ENCODE measurements at places on chromosomes 5 and 9. TPM values are rescaled to one million over a fixed set of nuclear protein-coding genes. Genes with fewer than 3 reads are reported as not detected.

CCDC180 gene
- 0.65 TPM for total RNA-seq

SEMA6A gene
- 3.4 TPM for total RNA-seq

CSF2 gene
- total RNA-seq = 6.2 TPM

RANBP3L gene
- total RNA-seq = 0.13 TPM

TRIM52 gene
- total RNA-seq = 4.4 TPM

RIGI gene
- 2.8 TPM for total RNA-seq

NUTM2F gene
- not detected for total RNA-seq

MORN5 gene
- total RNA-seq = not detected

MEGF10 gene
- 6.3 TPM for total RNA-seq

PIP5K1B gene
- total RNA-seq = not detected

PCDHGB1 gene
- 2.2 TPM for total RNA-seq

CFAP77 gene
- not detected for total RNA-seq

BOD1 gene
- 65.4 TPM for total RNA-seq

AJM1 gene
- total RNA-seq = 0.88 TPM

TRPM6 gene
- not detected for total RNA-seq

IPO11 gene
- 17.8 TPM for total RNA-seq

CER1 gene
- total RNA-seq = not detected

FAM163B gene
- total RNA-seq = 2.2 TPM

CDKN2B gene
- 1.2 TPM for total RNA-seq

ARHGEF37 gene
- total RNA-seq = 0.78 TPM

TRIP13 gene
- total RNA-seq = 6.1 TPM

SYK gene
- 0.16 TPM for total RNA-seq

SMIM32 gene
- not detected for total RNA-seq

GPR21 gene
- not detected for total RNA-seq

SLC1A1 gene
- total RNA-seq = 0.96 TPM

CENPK gene
- 9.6 TPM for total RNA-seq

FCN2 gene
- total RNA-seq = not detected

CARTPT gene
- total RNA-seq = not detected

GADD45G gene
- total RNA-seq = 1.8 TPM

VPS13A gene
- 9.9 TPM for total RNA-seq

SGTB gene
- 9.3 TPM for total RNA-seq

AHRR gene
- total RNA-seq = 47.7 TPM

SLC6A3 gene
- not detected for total RNA-seq

BHMT2 gene
- total RNA-seq = 1.2 TPM

PTPN3 gene
- total RNA-seq = 1.2 TPM

PCSK1 gene
- total RNA-seq = 0.13 TPM

PFN3 gene
- not detected for total RNA-seq

RORB gene
- total RNA-seq = 3.1 TPM

CCIN gene
- total RNA-seq = not detected

ALDH1A1 gene
- 0.13 TPM for total RNA-seq

RASEF gene
- 0.39 TPM for total RNA-seq

PCDHA12 gene
- total RNA-seq = under 0.01 TPM

ECM2 gene
- 2.2 TPM for total RNA-seq

PCDHGB2 gene
- 3.0 TPM for total RNA-seq

DMRT3 gene
- total RNA-seq = not detected

ADRA1B gene
- total RNA-seq = 2.2 TPM

GAS1 gene
- 8.5 TPM for total RNA-seq

IFNA13 gene
- not detected for total RNA-seq

ZNF879 gene
- 2.1 TPM for total RNA-seq

RFESD gene
- 1.3 TPM for total RNA-seq

DRD1 gene
- total RNA-seq = not detected

PCDHB11 gene
- total RNA-seq = 1.7 TPM

FREM1 gene
- total RNA-seq = 0.26 TPM

DNAJB5 gene
- 23.1 TPM for total RNA-seq

GNA14 gene
- 0.40 TPM for total RNA-seq

FOXD4L6 gene
- total RNA-seq = 1.4 TPM

RUSC2 gene
- total RNA-seq = 27.8 TPM
